NCI-H524 (cell line): ENCODE measurements at places on chromosomes 2 and 18.

DNA sequence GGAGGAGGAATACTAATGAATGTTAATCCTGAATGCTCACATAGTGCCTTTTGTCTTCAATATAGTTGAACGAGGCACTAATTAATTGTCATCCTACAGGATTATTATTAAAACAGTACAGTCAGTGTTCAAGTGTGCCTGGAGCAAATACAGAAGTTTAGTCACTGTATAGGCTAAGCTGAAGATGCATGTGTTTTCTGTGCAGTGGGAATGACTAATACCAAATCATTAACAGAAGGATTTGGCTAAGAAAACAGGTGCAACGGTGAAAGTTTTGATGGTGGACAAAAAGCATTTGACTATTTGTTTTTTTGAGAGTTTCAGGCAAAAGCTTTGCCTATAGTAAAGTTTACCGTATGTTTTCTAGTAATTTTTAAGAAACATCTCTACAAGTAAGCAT is 62.8 kb downstream of the DCC start:
- no peak for DNase-seq

DNA sequence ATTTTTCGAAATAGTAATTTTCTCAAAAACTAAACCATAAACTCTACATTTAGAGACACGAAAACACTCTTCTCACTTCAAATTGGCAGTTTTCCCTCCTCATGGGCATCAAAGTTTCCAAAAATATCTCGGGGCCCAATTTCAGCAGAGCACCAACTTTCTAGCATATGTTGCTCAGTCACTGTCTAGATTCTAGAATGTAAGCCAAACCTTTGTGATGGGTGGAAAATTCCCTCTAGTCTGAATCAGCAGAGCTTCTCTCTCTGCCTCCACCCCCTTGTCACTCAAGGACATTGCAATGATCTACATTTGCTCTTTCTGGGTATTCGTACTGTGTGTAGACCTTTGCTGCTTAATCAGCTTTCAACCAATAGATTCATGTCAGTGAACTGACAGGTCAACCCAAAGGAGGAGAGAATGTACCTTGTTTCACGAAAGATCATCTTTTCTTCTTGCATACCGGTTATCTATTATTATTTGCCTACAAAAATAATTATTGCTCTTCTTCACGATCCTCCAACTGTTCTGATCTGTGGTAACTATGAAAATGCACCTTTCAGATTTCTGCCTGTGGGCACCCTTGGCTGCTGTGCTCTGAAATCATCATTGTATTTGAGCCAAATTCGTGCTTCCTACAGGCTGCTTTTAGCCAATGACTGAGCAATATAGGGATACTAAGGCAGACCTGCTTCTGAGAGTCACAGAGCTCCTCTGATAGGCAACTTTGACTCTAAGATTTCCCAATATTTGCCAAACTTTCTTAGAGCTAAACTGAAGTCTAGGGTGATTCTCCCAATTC is 38.7 kb upstream of the GLS start:
- DNase-seq, result no peak

DNA sequence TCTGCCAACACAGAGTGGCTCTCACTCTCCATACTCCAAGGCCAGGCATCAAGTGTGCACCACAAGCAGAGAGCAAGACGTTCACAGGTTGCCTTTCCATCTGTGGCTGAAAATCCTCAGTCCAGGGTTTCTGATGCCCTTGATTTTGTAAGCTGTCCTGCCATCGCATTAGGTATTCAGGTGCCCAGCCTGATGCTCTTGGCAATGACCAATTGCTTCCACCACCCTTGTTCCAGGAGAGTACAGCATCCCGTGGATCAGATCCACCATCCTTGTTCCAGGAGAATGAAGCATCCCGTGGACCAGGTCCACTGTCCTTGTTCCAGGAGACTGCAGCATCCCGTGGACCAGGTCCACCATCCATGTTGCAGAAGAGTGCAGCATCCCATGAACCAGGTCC is 133.4 kb upstream of the GPC1 start:
- no peak for DNase-seq

DNA sequence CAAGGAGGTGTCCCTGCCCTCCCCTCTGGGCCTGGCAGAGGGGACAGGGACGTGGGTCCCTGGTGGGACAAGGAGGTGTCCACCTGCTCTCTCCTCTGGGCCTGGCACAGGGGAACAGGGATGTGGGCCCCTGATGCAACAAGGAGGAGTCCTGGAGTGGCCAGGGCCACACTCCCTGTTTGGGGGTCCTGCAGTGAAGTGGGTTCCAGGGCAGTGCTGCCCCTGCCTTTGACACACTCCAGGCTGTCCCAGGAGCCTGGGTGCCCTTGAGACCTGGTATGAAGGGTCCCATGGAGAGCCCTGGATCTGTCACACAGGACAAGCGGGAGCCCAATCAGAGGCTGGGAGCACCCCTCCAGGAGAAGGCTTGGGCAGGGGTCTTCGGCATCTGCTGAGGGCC is 75.8 kb upstream of the GPC1 start:
- DNase-seq, result no peak

DNA sequence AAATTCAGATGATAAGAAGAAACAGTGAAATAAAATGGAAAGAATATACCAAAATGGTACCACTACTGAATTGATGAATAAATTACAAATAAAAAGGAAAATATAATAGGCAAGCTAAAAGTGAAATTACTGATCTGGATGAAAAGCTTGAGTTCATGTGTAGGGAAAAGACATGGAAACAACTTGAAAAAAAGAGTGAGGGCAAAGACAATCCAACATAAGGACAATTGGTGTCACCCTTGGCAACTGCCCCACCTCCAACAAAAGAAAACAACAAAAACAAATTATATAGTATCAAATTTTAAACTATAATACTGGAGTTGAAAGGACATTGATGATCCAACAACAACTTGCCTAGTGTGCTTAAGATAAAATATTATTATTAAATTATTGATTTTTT is 37.6 kb downstream of the PPP1R1C start:
- DNase-seq, result no peak

DNA sequence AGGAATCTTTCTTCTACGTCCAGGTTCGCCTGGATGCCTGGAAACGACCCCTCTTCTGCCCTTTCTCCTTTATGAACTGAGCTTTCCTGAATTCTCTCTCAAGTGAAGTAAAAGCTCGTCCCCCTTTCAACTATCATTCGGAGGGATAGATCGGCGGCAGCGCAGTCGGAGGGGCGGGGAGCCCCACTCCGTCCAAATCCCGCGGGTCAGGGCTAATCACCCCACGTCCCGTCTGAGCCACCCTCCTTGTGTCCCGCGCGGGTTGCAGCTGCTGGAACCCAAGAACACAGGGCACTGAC is 367 bp downstream of the FBXO48 start:
- no peak for DNase-seq

- no peak for DNase-seq
These were observed 35.8 kb upstream of the METTL21A start for GRCh38 chr2:207660994-207661393.

DNA sequence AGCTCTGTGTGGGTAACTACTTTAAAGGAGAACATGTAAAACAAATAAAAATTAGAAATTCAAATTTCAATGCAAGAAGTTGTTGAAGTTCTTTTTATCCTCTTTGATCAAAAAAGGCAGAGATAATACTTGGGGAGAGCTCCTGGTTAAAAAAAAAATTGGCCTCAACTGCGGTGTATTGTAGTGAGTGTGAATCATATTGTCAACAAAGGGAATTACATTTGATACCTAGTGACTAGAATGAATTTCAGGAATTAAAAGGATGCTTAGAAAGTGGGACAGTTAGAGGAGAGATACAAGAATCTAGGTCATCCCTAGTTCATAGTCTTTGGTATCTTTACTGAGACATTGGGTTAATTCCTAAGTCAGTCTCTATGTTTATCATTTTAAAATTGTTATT is 473.0 kb downstream of the CCDC85A start:
- no peak for DNase-seq

GRCh38 chr18:36692921-36693332 is 135.9 kb downstream of the TPGS2 start:
- DNase-seq, result no peak

- DNase-seq, result no peak
These were observed 235.2 kb downstream of the FAM210A start for GRCh38 chr18:13491138-13491537.

DNA sequence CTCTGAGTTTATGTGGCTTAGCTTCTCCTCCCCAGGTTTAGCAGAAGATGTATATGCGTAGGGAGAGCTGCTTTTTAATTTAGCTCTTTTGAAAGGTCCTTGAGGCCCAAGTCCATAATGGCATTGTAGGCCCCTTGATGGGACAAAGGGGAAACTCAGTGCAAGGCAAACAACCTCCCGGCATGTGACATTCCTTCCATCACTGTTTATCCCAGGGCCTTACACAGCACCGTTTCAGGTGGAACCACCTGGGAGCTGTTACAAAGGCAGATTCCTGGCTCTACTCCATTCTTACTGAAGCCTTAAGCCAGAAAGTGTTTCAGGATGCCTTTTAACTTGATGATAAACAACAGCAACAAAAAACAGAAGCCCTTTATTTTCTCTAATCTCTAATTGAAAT is 555.4 kb downstream of the SLC4A3 start:
- DNase-seq, result no peak

GRCh38 chr2:39851651-39852110 is 72.6 kb upstream of the THUMPD2 start:
- DNase-seq, result peak; percentile 17

GRCh38 chr2:148523315-148523714 is 121.2 kb upstream of the EPC2 start:
- DNase-seq, result no peak

DNA sequence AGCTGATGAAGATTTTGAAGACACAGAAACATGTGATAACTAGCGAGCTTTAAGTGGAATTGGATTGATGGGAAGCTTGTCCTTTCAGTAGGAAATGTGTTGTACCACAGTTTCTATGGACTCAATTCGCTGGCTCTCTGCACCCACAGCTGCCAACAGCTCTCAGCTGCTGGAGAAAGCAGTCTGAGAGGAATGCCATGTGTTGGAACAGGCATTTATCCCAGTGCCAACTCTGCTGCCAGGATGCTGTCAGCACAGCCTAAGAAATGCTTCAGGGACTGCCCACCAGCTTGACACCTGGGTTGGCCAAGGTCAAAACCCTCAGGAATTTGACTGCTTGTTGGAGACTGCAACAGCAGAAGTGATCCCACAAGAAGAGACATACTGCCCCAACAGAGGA is 193.0 kb upstream of the THSD7B start:
- no peak for DNase-seq

DNA sequence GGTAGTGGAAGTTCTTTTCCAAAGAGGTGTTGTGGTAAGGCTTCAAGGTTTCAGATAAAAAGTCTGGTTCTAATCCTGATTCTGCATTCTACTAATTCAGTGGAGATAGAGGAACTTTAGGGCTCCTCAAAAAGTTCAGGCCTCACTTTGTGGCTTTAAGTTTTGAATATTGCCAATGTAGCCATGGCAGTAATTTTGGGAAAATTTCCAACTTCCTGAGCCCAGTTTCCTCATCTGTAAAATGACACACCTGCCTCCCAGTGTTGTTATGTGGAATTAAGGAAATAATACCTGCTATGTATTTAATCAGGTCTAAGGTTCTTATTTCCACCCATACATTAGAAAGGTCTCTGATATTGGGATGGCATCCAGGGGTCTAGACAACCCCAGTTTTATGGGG is 147.6 kb upstream of the ITGA6 start:
- no peak for DNase-seq

DNA sequence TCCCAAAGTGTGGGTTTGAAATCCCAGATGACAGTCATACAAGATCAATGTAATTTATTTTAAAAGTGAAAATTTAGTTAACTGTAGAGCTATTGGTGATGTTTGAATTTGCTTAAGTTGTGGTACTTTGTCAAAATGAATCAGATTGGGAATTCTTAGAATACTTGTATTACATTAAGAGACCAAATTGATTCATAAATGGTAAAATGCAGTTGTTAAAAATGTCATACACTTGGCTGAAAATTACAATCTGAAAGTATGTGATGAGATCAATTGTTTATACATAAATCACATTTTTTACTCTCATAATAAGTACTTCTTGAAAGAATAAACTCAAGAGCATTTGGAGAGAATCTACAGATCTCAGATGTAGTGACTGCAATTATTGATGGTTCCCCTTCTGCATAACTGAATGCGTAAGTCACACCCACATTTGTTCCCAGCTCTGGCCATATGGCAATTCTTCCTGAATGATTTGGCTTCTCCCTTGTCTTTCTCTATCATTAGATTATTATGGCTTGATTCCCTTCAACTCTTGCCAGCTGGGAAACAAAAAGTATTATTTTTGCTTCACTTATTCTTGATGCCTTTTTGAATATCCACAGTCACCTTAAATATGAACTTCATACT is 558.5 kb downstream of the CPS1 start:
- no peak for DNase-seq

DNA sequence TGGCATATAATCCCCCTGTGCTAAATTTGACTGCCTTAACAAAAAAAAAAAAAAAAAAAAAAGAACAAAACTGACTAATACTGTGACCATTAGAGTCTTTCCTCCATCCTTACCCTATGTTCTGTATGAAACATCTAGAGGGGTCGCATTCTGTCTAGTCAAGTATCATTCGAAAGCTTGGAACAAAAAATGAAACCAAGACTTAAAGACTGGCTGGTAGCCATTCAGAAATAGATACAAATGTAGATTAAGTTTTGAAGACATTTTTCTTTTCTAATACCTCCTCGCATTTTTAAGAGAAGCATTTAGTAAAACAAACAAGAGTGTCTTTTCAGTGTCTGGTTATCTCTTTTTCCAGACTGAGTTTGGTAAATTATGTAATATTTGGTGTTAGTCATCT is 66.7 kb downstream of the SPATS2L start:
- DNase-seq, result no peak

GRCh38 chr18:61791031-61791430 is 101.8 kb downstream of the RNF152 start:
- DNase-seq, result no peak

- DNase-seq, result no peak
These were observed 22.9 kb downstream of the DARS1 start for GRCh38 chr2:135962366-135963123.

DNA sequence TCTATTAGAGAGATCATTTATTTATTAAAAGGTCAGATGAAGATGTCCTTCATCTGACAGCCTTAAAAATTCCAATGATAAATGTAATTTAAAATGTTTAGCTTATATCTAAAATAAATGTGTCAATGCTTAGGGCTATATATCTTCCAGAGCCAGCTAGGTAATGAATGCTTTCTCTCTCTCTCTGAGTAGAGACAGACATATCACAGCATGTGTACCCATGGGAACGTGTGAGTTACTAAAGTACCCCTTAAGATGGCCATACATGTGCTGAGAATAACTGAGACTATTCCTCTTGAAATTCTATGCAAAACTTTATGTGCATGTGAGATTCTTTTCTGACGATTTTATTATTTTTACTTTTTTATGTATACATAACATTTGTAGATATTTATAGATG is 420.9 kb upstream of the ST6GAL2 start:
- DNase-seq, result no peak
